ENCODE measurements at places on chromosomes 12 and 14.

DNA sequence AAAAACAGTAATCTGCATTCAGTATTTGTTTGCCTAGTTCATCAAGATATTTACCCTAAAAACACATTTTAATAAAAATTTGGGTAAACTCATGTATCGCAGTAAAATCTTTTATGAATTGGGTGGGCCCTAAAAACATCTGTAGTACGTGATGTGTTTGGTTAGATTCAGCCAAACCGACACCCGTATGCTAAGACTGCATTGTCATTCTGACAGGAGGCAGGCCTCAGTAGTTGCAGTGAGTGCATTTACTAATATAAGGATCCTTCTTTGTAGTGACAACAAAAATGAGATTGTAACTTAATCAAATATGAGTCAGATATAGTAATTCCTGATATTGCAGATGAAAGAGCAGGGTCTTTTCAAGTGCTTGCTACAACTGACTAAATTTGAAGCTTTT, 191.8 kb downstream of the SLC16A7 start:
- no peak for DNase-seq

DNA sequence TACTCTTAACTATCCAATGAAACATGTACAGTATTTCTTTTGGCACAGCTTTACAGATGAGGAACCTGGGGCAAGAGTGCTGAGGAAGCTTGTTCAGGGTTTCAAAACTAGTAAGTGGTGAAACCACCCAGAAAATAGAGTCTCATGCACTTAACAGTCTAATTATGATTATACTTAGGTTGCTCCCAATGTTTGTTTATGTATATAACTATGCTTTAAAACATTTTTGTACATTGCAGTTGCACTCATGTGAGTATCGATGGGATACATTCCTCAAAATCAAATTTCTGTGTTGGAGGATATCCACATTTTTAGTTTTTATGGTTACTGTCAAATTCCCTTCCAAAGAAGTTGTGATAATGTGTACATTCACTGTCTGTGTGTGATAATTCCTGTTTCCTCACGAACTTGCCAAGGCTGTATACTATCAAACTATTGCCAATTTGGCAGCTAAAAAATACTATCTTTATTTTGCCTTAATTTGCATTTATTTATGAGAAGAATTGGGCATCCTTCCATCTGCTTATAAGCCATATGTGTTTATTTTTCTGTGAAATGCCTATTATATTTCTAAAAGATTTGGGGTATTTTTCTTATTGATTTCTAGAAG, 143.9 kb upstream of the SSTR1 start:
- DNase-seq, result no peak

DNA sequence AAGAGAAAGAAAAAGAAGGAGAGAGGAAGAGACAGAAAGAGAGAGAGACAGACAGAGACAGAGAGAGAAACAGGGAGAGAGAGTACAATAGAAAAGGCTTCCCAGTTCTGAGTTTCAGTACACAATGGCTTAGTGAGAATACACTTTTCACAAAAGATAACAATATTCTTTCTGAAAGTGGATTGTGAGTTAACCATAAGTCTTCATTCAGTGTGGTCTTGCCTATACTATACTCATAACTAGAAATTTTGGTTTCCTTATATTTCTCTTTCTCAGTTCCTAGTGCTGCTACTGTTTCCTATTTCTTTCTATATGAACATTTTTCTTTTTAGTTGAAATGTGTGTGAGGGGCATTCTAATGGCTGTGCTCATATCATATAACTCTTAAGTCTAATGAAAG, 9.3 kb downstream of the CD163L1 start:
- no peak for DNase-seq

DNA sequence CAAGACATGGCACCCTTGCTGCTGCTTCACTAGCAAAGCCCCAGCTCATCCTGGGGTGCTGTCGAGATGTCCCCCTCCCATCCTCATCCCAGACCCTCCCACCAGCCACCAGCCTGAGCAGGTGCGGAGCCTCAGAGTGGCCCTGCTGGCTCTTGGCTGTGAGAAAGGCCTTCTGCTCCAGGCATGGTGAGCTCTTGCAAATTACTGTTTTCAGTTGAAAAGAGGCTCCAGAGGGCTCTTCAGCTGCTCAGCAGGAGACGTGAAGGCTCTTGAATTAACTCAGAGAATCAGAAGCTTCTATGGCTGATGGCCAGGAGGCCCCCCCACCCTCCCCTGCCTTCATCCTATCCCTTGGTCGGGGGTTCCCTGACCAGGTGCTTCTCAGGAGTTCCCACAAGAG, 44.1 kb downstream of the WSCD2 start:
- DNase-seq, result no peak

DNA sequence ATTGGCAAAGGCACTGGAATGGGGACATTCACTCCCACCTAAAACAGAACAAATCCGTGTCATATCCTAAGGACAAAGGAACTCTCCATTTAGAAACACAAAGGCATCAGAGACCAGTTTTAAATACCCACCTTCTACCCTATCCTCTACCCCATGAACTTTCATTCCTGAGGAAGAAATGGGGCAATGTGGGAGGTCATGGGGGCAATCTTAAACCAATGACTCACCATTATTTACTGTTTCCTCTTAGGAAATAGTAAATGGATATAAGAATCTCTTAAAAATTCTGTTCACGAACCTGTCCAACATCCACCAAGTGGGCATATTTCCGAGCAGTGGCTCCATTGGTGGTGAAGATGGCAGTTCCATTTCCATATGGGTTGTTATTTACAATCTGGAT, 19.4 kb downstream of the ALDH6A1 start:
- DNase-seq, result no peak

GRCh38 chr12:15972894-15973293, 61.8 kb downstream of the DERA start:
- DNase-seq, result no peak

- DNase-seq, result no peak
Measured at GRCh38 chr14:63438065-63438757, 105.0 kb downstream of the PPP2R5E start.

DNA sequence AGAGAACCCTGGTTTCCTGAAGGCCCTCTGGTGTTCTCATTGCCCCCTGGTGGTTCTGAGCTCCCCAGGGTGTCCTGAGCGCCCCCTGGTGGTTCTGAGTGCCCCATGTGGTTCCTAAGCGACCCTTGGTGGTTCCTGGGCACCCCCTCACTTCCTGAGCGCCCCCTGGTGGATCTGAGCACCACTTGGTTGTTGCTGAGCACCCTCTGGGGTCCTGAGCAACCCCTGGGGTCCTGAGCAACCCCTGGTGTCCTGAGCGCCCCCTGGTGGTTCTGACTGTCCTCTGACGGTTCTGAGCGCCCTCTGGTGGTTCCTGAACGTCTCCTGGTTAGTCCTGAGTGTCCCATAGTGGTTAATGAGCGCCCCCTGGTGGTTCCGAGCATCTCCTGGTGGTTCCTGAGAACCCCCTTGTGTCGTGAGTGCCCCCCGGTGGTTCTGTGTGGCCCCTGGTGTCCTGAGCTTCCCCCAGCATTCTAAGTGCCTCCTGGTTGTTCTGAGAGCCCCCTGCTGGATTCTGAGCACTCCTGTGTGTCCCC, 568.3 kb downstream of the TMEM121 start:
- peak; percentile 23 for DNase-seq

GRCh38 chr14:88481794-88482193, 73.0 kb downstream of the PTPN21 start:
- no peak for DNase-seq

DNA sequence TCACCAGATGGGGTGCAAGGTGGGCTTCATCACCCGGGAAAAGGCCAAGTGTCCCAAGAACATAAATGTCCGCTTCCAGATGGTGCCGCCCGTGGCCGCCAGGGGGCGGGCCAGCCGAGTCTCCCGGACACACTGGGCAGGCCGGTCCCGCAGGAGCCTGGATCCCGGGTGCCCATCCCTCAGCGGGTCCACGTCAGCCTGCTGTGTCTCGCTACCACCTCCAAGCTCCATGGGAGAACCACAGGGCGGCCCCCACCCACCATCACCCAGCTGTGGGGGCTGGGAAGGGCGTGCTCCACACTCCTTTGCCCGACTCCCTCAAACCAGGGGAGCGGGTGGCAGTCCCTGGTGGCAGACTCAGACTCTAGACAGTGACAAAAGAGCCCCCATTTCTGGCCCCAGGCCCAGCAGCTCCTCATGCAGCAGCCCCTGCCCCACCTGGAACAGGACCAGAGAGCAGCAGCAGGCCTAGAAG, 22.0 kb upstream of the NUDT14 start:
- DNase-seq, result peak; percentile 53

DNA sequence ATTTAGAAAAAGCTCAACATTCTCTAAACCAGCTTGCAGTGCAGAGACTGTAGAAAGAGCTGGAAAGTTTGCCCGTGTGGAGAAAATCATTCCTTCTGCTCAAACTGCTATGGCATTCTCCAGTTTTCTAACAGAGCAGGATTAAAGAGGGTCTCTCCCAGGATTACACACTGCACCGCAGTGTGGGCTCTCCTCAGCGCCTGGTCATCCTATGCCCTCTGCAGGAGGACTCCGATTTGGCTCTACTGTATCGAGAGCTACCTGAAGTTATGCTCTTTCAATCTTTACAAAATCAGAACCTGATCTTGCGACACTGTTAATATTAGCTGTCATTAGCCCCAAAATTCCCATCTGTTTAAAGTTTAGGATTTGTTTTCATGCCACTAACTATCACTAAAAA, 33.0 kb downstream of the BHLHE41 start:
- DNase-seq, result no peak

GRCh38 chr12:110813285-110813684, 33.5 kb upstream of the CCDC63 start:
- no peak for DNase-seq

GRCh38 chr12:52496590-52497071, 3.6 kb upstream of the KRT6A start:
- no peak for DNase-seq

DNA sequence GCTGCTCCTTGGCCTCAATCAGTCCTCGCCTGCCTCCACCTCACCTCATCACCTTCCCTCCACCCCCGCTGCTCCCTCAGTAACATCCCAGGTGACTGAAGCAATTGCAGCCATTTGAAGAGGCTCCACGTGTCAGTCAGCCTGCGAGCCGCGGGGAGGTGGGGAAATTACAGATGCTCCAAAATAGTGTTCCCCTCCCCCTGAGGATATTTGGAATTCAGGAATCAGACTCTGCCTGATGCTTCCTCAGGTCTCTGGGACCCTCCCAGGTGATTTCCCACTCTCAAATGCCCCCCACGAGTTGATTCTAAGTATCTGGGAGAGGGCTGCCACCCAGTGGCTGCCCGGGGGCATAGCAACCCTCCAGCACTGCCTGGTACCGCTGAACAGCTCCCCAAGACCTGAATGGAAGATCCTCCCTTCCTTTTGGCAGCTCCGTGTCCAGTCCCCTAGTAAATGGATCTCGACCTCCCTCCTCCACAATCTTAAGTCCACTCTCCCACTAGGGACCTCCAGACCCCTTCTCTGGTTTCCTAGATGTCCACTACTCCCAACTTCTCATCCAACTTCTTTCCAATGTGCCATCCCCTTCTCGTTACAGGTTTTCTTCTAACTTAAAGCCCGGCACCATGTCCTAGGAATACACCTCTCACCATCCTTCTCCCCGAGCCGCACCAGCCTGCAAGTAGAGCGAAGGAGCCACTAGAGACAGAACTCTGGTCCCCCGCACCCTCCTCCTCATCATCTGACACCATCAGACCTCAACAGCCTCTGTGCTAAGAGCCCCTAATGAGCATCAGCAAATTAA, 1.4 kb upstream of the ASIC1 start:
- DNase-seq, result no peak

DNA sequence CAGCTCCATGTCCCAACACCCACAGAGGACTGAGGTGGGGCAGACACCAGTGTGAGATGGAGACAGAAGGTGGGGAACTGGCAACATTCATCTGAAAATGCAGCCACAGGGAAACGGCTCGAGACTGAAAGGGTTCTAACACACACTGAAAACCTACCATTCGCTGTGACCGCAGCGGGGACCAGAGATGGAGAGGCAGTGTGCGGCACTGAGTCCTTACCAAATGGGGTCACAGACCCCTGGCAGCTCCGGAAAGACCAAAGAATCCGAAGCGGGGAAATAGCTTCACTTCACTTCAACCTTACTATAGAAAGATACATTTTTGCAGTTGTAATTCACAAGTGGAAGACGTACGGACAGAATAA, 9.6 kb downstream of the BAG5 start:
- no peak for DNase-seq

- no peak for DNase-seq
Measured at GRCh38 chr12:107547389-107547788, 138.2 kb upstream of the PWP1 start.

DNA sequence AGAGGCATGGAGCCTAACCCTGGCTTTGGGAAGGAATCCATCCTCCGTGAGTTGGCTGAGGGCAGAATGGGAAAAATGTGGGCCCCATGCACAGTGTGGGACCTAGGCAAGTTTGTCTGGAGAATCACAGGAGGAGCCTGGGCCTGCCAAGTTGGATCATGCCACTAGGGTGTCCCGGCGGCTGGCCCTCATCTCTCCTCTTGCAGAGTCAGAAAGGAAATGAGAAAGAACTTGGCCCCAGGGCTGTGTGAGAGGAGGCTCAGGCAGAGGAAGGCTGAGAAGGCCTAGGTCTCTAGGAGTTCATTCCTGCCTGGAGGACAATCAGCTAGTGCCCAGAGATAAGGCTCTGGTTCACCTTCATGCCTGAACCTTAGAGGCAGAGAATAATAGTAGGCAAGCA, 2.5 kb upstream of the ESRRB start:
- DNase-seq, result no peak

GRCh38 chr14:50770586-50770985, 60.4 kb downstream of the NIN start:
- DNase-seq, result no peak

- no peak for DNase-seq
Measured at GRCh38 chr14:33936391-33936790, 14.5 kb downstream of the EGLN3 start.

GRCh38 chr14:84825481-84826251, 704.3 kb upstream of the FLRT2 start:
- no peak for DNase-seq

GRCh38 chr14:96088074-96088473, 48.9 kb downstream of the C14orf132 start:
- DNase-seq, result no peak

GRCh38 chr12:19131025-19131444, 1.5 kb downstream of the PLEKHA5 start:
- DNase-seq, result no peak

DNA sequence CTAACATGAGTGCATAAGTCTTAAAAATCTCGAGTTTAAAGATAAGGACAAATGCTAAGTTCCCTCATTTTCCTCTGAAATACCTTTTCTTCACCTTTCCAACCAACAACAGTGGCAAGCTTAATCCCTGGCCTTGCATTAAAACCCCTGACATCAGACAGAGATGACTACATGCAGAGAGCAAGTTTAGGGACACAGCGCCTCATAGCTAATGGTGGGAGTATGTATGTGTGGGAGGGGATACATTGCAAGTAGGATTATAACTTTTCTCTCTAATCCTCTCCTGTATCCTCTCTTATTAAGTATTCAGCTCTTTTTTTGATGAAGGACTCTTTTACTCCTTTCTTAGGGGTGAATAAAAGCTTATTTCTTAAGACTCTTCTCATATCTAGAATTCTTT, 547.1 kb downstream of the CCER1 start:
- DNase-seq, result no peak

- DNase-seq, result no peak
Measured at GRCh38 chr12:78406213-78406612, 458.4 kb upstream of the SYT1 start.

GRCh38 chr12:3685830-3686229, 67.1 kb downstream of the CRACR2A start:
- DNase-seq, result no peak
